COLO829 (cell line): ENCODE measurements at places on chromosomes 6 and 20.

DNA sequence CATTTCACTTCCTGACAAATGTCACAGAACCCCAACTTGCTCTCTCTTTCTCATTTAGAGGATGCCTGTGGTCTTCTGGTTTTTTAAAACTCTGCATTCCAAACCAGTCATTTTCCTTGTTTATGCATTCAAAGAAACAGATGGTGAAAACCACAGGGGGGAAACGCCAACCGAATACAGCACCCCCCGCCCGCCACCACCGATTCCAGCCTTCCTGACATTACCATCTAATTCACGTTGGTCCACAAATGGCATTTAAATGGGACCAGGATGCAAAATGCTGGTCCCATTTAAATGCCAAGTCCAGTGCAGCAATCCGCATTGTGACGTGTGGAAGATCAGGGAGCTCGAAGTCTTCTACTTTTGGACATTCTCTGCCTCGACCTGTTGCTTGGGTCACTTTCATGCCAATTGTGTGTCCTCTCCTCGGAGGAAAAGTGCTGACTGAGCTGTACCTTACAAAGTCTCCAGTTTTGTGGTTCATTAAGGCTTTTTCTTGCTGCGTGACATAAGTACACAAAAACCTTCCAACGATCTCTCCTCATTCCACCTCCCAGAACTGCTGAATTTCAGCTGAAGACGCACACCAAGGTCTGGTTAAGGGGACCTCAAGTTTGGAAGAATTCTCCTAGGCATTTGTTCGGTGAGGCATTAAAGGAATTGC is 35.8 kb downstream of the NEDD9 start:
- no peak for DNase-seq

- DNase-seq: no peak
These were observed 510 bp downstream of the NDRG3 start for GRCh38 chr20:36745234-36745926.

- no peak for DNase-seq
These were observed 98.7 kb downstream of the TRERF1 start for GRCh38 chr6:42352856-42353564.

GRCh38 chr20:16974080-16974854 is 226.1 kb downstream of the OTOR start:
- no peak for DNase-seq

DNA sequence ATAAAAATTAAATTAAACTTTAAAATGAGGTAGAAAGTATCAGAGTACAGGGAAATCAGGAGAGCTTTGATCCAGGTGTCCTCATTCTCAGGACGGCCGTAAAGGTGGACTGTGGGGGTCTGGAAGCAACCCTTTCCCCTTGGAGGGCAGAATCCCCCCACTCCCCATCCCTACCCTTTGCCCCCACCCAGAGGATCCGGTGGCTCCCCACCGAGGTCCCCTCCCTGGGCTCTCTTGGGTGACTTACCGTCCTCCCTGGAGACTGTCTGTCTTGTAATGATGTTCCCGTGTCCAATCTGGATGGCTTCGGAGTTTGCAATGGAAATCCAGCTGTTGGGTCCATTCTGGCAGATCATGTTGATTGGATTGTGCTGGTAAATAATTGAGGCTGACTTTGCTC is 7.3 kb downstream of the ZBP1 start:
- no peak for DNase-seq

GRCh38 chr6:56833873-56834272 is 121.0 kb upstream of the BEND6 start:
- no peak for DNase-seq

GRCh38 chr6:43948527-43949485 is 178.4 kb downstream of the MRPL14 start:
- DNase-seq: no peak

GRCh38 chr6:86017236-86017635 is 374.6 kb upstream of the SYNCRIP start:
- no peak for DNase-seq

DNA sequence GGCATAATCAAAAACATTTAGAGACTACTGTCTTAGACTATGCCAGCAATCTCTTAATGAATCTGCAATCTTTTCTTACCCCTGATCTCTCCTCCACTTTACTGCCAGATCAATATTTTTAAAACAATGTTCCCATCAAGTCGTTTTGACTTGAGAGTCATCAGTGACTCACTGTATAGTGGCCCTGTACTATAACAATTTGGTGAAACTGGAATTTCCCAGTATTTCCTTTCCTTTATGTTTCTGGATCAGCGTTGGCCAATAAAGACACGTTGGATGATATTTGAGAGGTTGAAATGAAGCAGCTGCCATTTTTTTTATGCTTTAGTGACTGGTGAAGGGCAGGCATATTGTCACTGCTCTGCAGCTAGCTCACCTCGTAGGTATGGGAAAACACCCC is 10.1 kb upstream of the SMIM13 start:
- DNase-seq: no peak

DNA sequence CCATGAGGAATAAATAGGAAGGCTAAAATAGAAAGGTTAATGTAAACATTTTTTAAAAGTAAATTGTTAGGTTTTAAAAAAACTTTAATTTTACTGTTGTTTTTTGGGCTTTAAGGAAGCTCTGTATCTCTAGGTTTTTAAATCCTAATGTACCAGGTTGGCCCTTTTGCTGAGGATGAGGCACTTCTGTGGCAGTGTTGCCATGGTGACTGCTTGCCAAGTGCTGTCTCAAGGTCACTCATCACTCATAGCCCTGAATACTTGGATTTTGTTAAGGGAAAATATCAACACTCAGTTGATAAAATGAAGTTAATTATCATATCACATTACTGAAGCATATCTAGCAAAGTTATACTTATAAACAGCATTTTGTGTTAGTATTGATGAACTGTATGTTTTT is 50.2 kb downstream of the NCOA3 start:
- no peak for DNase-seq

- DNase-seq: no peak
These were observed 113.0 kb downstream of the MANEA start for GRCh38 chr6:95690328-95690727.

- DNase-seq: no peak
These were observed 216.0 kb downstream of the SAMD5 start for GRCh38 chr6:147724454-147724853.

DNA sequence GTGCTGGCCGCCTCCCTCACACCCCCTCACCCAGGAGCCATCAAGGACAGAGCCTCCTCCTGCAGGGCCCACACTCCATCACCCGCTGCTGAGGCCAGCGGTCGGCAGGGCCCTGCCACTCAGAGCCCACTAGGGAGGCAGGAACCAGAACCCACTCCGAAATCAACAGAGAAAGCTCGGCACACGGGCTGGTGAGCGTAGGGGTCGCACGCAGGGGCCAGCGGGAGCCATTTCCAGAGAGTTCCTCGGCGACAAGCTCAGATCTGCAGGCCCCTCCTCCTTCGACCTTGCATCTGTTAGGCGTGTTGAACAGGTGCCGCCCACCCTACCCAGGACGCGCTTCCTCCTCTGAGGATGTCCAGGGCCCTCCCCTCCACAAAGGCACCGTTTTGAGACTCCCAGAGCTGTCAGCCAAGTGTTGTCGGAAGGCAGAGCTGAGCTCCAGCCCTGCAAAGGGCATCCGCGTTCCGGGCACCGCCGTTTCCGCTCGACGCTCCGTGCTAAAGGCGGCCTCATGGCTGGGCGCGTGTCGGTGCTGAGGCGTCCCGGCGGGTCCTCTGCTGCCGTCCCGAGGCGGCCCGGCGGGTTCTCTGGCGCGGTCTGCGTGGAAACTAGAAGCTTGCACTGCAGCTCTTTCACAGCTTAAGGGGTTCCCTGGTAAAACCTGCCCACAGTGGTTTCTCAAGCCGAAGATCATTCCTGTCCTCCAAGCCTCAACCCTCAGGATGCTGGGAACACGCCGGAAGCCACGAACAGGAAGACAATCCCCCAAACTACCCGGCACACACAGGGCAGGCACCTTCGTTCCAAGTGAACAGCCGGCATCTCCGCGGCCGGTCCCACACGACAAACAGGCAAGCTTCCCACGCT is 6.8 kb downstream of the KCNQ2 start:
- no peak for DNase-seq

GRCh38 chr6:105250533-105250932 is 70.7 kb upstream of the POPDC3 start:
- DNase-seq: no peak

DNA sequence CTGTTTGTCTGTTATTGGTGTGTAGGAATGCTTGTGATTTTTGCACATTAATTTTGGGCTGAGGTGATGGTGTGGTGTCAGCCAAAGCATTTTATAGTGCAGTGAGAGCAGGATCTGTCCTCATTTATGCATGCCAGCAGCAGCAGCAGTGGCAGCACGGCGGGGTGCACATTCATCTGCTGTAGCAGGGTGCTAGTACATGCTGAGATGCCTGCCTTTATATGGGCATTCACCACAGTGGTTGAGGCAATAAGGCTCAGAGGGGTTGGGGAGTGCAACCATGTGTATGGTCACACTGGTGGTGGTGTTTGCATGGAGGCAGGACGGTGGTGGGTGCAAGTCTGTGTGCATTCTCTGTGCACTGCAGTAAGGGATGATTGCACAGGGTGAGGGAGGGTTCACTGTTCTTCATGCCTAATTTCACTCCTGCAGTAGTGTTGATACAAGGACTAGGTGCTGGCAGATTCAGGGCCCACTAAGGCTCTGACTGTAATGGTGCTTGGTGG is 129.3 kb upstream of the SYNCRIP start:
- DNase-seq: no peak

- DNase-seq: no peak
These were observed 336.0 kb downstream of the RFPL4B start for GRCh38 chr6:112683106-112683505.

- DNase-seq: no peak
These were observed 11.4 kb downstream of the COMMD7 start for GRCh38 chr20:32731882-32732266.

DNA sequence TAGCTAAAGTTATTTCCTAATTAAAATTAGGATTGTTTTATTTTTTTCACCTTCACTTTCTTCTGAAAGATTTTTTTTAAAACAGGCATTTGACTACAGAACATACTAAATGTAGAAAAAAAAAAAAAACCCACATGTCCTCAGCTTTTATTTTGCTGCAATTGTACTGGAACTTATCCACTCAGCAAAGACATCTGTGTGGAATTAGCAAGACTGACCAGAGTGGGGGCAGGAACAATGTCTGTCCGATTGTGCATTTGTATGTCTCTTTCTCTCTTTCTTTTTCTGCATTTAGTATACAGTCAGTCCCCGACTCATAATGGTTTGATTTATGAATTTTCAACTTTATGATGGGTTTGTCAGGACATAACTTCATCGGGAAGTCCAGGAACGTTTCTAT is 77.3 kb downstream of the CHD6 start:
- no peak for DNase-seq
